ENCODE measurements at places on chromosomes 1 and 21.

DNA sequence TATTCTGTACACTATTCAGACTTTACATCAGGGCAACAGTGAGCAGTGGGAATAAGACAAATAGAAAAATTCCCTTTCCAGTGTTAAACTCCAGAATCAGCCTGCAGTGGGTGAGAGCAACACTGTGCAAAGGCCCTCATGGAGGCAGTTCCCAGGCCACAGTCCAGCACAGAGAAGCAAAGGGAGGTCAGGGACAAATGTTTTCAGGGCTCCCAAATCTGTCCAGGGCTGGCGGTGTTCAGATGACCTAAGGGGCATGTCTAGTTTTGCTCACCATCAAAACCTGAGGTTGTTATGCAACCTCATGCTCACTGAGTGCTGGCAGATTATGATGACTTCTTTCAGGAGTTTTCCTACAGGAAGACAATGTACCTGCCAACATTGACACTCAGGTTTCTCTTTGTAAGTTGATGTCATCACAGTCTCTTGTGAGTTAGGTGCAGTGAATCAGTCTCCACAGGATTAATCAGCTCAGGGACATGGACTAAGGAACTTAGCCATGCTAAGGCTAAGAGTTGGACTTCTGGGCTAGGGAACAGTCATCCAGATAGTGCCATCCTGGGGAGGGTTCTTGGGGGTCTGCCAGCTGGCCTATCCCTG, 3.6 kb upstream of the LCE5A start:
- DNase-seq: no peak

DNA sequence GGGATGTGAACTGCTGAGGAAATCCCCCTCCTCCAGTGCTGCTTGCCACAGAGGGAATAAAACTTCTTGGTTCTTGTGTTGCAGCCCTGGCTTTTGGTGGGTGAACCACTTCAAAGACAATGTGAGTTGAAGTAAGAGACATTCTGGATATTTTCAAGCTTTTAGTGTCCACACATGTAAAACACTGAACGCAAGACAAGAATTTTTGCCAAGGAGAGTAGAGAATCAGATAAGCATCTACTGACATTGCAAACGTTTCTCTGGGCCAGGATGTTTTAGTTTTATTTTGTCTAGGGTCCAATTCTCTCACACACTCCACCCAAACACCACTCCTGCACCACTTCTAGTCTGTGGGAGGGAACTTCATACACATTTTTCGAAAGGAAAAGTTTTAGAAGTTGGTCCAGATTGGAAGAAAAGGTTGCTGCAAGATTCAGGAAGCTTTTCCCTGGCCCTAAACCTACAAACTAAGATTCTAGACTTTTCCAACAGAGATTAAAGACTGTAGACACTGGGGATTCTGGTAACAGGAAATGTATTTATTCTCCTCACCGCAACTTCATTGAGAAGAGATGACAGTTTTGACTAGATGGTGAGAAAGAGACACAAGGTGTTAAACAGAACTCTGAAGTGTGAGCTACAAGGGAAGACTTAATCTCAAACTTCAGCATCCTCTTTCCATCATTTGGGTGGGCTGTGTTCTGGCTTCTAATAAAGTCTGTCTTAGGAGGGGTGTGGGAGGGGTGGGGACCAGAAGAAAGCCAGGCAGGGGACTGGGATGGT, 16.1 kb downstream of the FASLG start:
- DNase-seq: no peak

GRCh38 chr1:246537887-246538286, 28.2 kb downstream of the TFB2M start:
- no peak for DNase-seq

- DNase-seq: no peak
These were observed 25.6 kb upstream of the VAV3 start for GRCh38 chr1:107990606-107991005.

GRCh38 chr1:113405573-113405972, 15.3 kb downstream of the MAGI3 start:
- no peak for DNase-seq

DNA sequence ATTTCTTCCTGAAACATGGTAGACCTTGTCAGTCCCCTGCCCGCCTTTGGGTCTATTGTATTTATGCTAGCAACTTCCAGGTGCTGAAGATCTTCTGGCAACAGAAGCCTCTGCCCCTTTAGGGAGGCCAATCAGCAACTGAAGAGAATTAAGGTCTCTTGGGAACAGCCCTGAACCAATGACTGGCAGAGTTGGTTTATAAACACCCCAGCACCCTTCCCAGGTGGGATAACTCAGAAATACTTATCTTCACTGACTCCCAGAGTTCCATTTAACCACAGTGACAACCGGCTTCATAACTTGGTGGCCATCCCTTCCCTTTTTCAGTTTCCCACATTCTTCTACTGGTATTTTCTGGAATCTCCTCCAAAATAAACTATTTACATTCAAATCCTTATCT, 27.2 kb upstream of the TMCO1 start:
- DNase-seq: no peak

DNA sequence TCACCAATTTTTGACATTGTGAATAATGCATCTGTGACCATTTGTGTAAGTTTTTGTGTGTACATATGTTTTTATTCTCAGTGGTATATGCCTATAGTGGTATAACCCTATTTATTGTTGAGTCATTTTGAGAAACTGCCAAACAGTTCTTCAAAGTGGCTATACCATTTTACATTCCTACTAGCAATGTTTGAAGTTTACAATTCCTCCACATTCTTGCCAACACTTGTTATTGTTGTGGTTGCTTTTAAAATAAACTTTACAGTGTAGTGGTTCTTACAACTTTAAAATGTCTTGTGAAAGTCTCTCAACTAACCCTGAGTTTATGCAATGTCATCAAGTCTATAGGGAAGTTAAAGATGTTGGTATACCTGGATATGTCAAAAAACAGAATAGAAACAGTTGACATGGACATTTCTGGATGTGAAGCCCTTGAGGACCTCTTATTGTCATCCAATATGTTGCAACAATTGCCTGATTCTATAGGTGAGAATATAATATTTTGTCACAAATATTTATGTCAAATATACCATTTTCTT, 219.4 kb downstream of the LRRC40 start:
- no peak for DNase-seq

DNA sequence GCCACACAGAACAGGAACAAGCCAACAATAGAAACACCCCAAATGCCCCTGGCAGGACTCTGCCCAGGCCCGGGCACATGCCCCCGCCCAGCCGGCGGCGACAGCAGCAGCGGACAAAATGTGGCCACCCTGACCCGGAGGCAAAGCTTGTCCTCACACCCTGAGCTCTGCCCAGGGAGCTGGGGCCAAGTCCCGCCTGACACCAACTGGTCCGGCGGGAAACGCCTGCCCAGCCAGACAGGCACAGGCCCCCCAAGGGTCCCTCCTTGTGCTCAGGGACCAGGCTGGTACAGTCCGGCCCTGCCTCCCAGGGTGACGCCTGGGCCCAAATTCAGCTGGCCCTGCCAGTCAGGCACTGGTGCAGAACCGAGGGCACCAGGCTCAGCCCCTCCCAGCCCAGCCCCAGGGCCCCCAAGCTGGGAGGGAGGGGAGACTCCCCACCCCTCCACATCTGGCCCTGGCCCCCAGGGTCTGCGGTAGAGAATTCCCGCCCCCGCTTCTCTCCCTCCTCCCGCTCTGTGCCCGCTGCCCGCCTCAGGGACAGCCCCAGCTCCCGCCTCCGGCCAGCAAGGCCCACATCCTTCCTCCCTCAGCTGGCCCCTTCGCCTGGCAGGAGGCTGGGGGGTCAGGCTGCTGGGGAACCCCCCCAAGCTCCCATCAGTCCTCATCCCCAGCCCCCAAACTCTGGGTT, 2.0 kb downstream of the AHDC1 start:
- DNase-seq: no peak

DNA sequence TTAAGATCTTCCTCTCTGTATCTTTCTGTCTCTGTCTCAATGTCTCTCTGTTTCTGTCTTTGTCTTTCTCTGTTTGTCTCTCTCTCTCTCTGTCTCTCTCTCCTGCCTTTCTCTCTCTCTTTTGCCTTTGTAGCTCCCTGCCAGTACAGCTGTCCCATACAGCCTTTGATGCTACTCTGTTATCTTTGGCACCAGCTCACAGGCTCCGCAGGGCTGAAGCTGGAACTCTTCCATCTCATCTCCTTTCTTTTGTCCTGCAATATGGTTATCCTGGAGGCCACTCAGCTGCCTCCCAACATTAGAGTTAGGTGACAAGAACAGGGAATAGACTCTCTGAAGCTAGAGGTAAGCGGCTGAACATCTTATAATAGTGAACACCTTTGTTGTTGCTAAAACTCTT, 354.3 kb upstream of the NEGR1 start:
- DNase-seq: no peak

- DNase-seq: no peak
These were observed 50.5 kb downstream of the CD2 start for GRCh38 chr1:116804736-116805135.

DNA sequence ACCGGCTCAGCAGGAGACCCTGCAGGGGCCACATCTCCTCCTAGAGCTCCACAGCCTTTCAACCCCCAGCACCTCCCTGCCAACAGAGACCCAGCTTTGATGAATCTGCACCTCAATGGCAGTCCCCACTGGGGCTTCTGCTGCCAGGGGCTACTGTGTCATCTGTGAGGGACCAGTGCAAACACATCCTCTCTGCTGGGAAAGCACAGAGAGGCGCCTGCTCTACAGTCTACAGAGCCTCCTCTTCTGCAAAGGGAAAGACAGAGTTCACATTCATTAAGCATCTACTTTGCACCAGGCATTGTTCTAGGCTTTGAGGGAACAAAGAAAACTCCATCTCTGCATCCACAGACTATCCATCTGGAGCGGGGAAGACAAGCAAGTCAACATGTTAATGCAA, 125.8 kb downstream of the CAPN8 start:
- no peak for DNase-seq

DNA sequence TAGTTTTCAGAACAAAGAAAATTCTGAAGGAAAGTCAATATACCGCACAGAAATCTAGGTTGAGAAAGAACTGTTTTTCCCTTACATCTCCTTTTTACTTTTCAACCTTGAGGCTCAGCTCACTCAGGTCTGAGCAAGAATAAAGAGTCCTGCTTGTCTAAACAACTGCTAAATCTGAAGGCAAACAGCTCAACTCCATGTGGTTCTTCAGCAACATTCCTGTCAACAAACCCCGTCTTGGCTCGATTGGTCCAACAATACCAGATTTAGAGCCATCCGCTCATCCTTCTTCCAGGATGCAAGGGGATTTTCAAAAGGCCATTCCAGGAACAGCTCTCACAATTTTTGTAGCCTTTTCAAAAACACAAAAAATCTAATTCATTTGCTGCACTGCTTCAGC, 119.8 kb downstream of the HLCS start:
- DNase-seq: no peak

- DNase-seq: no peak
These were observed 30.6 kb downstream of the PKNOX1 start for GRCh38 chr21:43004926-43005325.

DNA sequence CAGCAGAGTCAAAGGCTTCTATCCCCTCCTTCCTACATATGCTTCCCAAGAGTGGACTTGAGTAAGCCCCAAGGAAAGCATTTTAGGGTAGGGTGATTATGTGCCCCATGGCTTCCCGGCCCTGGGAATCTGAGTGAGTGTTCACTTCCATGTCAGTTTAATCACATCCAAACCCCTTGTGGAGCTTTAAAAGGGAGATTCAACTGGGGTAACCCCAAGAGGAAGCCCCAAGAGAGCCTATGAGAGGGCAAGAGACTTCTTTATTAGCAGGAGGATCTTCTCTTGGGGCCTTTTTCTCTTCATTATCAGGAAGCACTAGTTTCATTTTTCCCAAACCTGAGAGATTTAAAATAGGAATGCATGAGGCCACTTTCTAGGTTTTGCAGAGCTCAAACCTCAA, 97.0 kb upstream of the IRF2BP2 start:
- no peak for DNase-seq

DNA sequence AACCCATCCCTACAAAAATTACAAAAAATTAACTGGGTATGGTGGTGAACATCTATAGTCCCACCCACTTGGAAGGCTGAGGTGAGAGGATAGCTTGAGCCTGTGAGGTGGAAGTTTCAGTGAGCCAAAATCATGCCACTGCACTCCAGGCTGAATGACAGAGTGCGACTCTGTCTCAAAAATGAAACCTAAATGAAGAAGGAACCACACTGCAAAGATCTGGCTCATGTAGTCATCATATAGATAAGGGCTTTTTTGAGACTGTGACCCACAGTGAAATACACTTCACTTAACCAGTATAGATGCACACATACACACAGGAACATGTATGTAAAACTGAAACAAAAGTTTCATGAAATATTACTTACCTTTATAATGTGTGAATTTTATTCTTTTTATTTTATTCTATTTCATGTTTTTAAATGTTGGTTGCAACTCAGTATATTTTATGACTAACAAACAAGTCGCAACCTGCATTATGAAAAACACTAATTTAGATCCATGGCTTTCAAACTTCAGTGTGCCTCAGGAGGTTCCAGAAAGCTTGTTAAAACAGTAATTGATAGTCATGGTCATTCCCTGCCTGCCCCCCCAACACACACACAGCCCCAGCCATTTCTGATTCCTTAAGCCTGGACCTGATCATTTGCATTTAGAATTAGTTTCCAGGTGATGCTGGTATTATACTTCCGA, 189.5 kb downstream of the PATJ start:
- DNase-seq: no peak

GRCh38 chr1:53505401-53505800, 46.2 kb downstream of the DMRTB1 start:
- DNase-seq: no peak

GRCh38 chr1:27773826-27774445, 917 bp downstream of the STX12 start:
- DNase-seq: no peak

GRCh38 chr1:27575840-27576331, 28.1 kb downstream of the AHDC1 start:
- no peak for DNase-seq

- DNase-seq: peak; percentile 80
These were observed at the start of gene LYPLA2 for GRCh38 chr1:23790696-23791515. Gene LYPLA2, plus strand, starts transcription at chr1:23791145. Its CDS starts 1,538 bp downstream, at chr1:23792683.

DNA sequence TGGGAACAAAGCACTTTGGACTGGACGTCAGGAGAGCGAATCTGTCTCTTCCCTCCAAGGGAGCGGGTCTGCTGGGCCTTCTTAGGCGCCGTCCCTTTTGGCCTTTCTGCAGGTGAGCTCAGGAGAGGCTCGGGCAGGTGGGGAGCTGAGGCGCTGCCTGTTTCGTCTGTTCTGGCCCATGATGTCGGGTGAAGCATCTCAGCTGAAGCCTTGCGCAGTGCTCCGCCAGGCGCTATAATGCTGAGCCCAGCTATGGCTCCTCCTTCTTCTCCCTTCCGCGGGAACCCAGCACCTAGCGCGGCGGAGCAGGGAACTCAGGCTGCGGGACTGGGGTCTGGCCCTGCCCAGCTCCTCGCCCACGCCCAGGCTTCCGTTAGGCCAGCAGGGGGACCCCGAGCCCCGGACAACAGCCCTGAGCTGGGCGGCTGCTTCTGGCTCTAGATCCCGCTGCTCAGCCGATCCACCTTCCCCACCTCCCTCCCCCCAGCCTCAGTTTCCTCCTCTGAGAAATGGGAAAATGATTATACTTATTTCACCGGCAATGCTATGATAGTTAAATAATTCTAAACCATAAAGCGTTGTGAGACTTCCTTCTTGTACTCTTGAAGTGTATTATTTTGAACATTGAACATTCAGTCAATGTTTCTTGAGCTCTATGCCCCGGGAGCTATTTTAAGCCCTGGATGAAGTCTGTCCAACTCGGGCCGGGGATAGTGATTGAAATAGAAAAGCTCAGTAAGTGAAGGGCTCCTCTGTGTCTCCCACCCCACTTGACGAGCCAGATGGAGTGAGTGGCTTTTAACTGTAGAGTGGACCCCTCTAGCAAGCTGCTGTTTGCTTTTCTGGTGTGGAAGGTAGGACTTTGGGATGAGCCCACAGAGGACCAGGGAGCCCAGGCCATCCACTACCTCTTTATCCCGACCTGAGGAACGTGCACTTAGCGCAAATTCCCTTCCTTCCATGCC, 9.6 kb upstream of the ADORA1 start:
- no peak for DNase-seq

All from activated T-helper 9 cell treated with anti-CD3 and anti-CD28 coated beads, Interleukin-2, amount 50 U/mL, for 16 hours (primary cell).